ENCODE measurements at places on chromosomes 5 and 9.
A peak's percentile ranks its signal among the peaks of the same experiment; 100 is the strongest.

- peak; percentile 50 for DNase-seq
Observed at GRCh38 chr9:83583151-83584014, 39.6 kb upstream of the IDNK start.

- DNase-seq = no peak
Observed at GRCh38 chr9:121564504-121565260, 65.0 kb upstream of the GGTA1 start.

DNA sequence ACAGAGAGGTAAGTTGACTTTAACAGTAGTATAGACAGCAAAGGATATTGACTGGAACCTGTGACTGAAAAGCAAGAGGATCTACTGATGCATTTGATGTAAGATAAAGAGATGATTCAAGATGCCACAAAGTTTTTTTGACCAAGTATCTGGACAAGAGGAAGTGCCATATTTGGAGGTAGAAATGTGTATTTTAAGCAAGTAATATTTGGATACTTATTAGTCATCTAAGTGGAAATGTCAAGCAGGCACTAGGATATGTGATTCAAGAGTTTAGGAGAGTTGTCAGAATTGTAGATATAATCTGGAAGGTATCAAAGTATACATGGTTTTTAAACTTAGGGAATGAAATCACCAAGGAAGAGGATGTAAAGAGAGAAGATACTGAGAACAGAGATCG lies 686.1 kb upstream of the CHD1 start:
- no peak for DNase-seq

GRCh38 chr5:119079318-119079921 lies 8.5 kb downstream of the DMXL1 start:
- DNase-seq = peak; percentile 31

GRCh38 chr5:178232920-178233429 lies 373 bp upstream of the PHYKPL start:
- no peak for DNase-seq

DNA sequence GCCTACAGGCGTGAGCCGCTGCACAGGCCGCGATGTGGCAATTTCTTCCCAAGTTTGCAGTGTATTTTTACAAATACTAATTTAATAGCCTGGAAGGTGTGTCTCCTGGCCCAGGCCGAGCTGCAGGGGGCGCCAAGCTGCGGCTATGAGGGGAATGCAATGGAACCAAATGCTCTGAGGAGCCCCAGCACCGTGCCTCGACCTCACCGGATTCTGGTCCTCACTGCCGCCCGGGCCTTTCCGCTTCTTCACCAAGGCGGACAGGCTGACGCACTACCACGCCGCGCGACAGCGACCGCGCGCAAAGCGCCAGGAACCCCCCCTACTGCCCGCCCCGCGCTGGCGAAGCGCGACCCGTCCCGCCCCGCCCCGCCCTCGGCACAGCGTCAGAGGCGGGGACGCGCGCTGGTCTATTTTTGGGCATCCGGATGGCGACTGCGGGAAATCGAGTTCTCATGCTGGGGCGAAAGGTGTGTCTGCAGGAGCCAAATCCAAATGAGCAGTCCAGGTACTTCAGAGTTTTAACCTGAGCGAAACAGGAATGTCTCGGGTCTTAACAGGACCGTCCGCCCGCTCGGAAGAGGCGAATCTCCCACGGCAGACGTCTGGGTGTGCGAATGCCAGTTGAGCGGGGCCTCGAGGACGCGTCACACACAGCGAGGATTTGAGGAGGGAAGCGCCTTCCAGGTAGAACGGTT lies 31.7 kb upstream of the PRXL2C start:
- DNase-seq = no peak

- no peak for DNase-seq
Observed at GRCh38 chr5:75367401-75367800, 30.4 kb downstream of the HMGCR start.

DNA sequence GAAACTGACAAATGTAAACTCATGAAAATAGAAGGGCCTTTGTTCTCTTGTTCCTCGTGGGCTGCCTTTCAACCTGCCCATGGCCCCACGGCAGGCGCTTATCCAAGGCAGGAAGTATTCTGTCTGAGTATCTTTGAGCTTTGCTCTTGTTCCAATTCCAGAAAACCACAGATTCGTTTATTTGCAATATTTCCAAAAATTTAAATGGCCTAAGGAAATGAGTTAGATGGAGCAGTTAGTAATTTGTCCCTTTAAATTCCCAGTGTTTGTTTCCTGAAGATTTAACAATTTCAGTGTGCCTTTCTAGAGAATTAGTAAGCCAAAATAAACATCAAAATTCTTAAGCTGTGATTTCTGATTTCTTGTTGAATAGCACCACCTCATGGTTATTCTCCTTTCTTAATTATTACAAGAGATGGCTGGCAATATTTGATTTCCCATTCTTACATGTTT lies 299.4 kb upstream of the RASA1 start:
- peak; percentile 51 for DNase-seq

GRCh38 chr5:156500755-156501154 lies 173.8 kb downstream of the SGCD start:
- DNase-seq = no peak

DNA sequence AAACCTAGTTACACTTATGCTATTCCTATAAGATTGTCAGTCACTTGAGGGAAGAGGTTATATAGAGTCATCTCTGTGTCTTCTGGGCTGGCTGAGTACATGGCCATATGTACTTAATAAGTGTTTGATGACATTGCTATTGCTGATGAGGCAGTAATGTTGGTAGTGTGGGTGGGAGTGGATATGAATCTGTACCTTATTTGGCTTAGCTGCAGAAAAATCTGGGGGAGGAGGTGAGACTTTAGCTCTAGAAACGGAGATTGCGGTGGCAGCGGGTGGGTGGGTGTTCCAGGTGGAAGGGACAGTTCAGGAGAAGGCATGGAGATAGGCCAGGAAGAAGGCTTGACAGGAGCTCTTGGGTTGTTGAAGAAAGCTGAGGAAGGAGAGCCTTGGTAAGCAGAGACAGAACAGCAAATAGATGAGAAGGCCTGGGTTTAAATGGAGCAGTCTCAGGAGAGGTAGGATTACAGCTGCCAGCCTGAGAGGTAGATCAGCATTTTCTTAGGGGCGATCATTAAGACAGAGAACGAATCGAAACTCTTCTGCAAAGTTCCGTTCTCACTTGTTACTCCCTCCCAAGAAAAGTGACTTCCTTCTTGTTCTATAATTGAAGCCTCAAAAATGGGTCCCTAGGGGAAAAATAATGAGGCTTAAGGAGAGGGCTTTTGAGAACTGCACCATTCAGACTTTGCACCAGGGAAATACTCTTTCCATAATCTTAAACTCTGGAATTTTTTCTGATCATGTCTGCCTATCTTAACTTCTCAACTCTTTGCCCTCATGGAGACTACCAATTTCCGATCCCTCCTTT lies 160.5 kb downstream of the UNC13B start:
- no peak for DNase-seq
